Natural killer cell (primary cell): ENCODE measurements at places on chromosomes 3 and 15.

GRCh38 chr3:81242871-81243270 lies 518.6 kb downstream of the GBE1 start:
- DNase-seq, result no peak

DNA sequence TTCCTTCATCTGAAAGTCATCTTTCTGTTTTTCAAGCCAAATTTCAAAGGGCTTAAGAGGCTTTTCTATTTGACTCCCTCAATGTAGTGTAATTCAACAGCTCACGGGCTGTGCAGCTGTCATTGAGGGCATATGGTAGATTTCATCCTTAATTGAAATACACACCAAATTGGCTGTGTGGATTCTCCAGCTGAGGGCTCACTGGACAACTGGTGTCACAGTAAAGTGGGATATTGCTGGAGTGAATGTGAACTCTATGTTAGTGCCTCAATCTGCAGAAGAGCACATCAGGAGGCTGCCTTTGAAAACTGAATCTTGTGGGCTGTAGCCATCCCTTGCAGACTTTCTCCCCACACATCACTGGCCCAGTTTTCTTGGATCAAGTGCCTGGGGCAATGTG lies 120.1 kb downstream of the GALK2 start:
- no peak for DNase-seq

DNA sequence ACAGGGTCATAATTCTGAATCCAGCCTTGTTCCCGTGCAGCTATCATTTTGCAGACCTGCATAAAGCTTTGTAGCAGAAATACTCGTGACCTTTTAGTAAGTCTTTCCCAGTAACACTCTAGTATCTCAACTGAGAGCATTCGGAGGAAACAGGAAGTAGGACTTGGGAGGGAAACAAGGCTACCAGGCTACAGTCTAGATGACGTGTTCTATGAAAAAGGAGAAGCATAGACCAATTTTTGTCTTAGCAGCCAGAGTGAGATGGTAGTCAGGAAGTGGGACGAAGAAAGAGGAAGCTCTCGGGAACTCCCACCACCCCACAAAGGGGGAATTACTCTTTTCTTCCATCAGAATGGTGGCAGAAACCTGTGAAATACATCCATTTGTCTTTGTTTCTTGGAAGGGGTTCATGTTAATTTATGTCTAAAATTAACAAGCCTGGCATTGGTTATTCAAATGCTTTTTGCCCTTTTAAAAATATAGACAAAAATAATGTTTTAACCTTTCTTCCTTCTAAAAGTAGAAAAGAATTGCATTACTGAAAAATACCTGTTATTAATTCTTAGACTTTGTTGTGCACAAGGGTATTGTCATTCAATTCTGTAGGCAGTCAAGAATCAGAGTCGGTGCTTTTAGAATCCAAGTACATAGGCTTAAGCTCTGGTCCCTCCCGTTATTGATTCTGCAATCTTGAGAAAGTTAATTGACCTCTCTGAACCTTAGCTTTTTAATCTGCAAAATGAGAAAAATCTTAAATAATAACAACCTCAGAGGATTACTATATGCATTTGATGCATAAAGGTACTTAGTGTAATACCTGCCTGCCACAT lies 1.6 kb upstream of the SUCNR1 start:
- DNase-seq, result no peak

DNA sequence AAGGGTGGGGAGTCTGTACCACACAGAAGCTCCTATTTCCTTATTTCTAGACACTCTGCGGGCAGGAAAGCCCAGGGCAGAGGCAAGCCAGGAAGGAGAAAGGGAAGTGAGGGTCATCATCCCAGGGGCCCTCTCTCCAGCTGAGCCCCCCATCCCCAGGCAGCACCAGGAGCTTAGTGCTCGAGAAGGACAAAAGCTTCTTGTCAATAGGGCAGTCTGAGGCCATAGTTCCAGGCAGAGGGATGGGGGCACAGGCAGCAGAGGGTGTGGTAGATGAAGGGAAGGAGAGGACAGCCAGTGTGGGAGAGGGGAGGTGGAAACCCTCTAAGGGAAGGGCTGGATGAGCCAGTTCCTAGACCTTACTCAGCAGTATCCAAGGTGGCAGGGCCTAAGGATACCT lies 2.7 kb downstream of the MAP1A start:
- no peak for DNase-seq

GRCh38 chr3:5058471-5058951 lies 63.6 kb upstream of the ARL8B start:
- DNase-seq, result no peak

GRCh38 chr15:39239562-39239961 lies 341.3 kb upstream of the THBS1 start:
- no peak for DNase-seq

DNA sequence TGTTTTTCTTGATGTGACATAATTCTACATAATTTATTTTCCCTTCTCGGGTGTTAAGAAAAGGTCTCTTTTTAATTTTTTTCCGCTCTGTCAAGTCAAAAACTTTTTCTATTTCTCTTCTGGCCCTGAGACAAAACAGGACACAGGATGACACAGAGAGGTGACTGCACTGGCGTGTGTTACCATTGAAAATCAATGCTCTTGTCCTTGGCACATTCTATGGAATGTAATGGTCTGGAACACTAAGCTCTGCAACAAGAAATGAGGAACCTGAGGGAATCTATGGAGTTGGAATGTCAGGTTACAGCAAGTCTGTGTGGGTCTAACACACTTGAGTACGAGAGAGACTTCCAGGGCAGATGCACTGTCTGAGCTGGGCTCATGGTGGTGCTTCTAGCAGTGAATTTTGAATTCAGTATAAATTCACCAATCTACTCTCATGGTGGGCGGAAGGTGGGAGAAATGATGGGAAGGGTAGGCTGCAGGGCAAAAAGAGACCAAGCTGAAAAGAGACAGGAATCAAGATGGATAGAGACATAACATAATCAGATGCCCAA lies 508.3 kb downstream of the TUSC7 start:
- no peak for DNase-seq

DNA sequence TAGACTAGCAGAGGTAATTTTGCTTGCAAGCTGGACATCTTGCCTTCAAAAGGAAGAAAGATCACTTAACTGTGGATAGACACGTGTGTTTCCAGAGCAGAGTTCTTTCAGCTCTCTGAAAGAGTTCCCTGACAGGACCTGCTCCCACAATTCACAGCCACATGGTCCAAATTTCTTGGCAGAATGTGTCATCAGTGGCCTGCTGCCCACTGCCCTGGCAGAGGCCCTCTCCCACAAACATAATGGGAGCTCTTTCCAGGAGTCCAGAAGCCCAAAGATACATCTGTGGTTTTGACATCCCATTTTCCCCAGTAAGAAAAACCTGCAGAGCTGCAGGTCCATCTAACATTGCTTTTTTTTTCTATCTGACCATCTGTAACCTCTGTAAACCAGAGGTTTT lies 48.3 kb downstream of the SERPINI1 start:
- DNase-seq, result no peak

- no peak for DNase-seq
These were observed 83.1 kb downstream of the RETNLB start for GRCh38 chr3:108673988-108674661.

- DNase-seq, result no peak
These were observed 36.5 kb upstream of the PDZRN3 start for GRCh38 chr3:73661265-73661664.
